Kidney (tissue), 22 donors: ENCODE measurements at places on chromosomes 1 and 21.

- H3K4me3 ChIP-seq, result no peak overlapping the region
- no peaks in the 10 kb centered on the region for H3K36me3 ChIP-seq
- H3K4me1 ChIP-seq, result no peaks in the 10 kb centered on the region
- H3K27me3 ChIP-seq, result no peaks in the 10 kb centered on the region
Measured at GRCh38 chr1:44161546-44161945, 20.1 kb upstream of the KLF18 start.

DNA sequence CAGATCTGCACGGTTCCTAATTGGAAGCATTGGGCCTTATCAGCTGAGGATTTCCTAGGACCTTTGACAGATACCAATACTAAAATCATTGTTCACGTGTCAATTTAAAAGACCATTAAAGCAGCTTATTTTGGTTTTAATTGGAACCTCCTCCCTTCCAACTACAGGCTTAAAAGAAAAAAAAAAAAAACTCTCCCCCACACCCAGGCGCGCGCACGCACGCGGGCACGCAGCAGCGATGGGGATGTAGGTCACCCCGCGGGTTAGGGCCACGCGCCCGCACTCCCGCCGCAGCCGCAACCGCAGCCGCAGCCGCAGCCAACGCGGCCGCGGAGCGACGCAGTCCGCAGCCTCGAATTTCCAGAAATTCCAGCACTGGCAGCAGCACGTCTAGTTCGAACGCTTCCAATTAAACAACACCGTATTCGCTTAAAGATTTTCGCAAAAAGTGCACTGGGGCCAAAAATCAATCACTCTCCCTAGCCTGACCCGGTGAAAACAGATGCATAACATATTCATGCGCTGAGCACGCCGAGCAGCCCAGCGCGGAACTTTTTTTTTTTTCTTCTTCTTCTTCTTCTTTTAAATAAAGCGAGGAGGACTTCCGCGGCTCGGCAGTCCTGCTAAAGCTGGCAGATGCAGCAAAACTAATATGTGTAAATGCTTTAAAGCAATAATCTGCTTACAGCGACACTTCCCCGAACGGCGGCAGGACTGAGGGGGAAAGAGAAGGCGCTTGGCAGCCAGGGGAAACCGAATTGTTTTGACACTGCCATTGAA is 13.3 kb upstream of the BARHL2 start:
- H3K27me3 ChIP-seq, result peaks cover 75% of the 10 kb centered on the region
- no peak overlapping the region for H3K27ac ChIP-seq
- no peak overlapping the region for H3K4me3 ChIP-seq
- H3K4me1 ChIP-seq, result peaks cover 7% of the 10 kb centered on the region
- DNase-seq, result no peak
- H3K36me3 ChIP-seq, result no peaks in the 10 kb centered on the region

DNA sequence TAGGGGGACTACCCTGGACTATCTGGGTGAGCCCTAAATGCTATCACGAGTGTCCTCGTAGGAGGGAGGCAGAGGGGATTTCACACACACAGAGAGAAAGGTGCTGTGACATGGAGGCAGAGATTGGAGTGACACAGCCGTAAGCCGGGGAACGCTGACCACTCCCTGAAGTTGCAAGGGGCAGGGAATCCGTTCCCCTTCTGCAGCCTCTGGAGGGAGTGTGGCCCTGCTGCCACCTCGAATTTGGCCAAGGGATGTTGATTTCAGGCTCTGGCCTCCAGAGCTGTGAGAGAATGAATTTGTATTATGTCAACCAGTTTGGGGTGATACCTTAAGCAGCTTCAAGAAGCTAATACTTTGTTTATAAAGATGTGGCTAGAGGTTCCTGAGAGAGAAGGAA is 137.7 kb downstream of the ACTL8 start:
- no peaks in the 10 kb centered on the region for H3K36me3 ChIP-seq
- peak overlapping the region; percentile 14 for H3K27ac ChIP-seq
- no peaks in the 10 kb centered on the region for H3K27me3 ChIP-seq
- peaks cover 5% of the 10 kb centered on the region for H3K4me1 ChIP-seq
- no peak overlapping the region for H3K4me3 ChIP-seq

GRCh38 chr1:206829282-206829681 is 36.1 kb upstream of the IL20 start:
- no peaks in the 10 kb centered on the region for H3K36me3 ChIP-seq
- DNase-seq, result no peak
- H3K27ac ChIP-seq, result no peak overlapping the region
- H3K4me3 ChIP-seq, result no peak overlapping the region

GRCh38 chr1:173048621-173049321 is 2.0 kb downstream of the TNFSF18 start:
- H3K27me3 ChIP-seq, result no peaks in the 10 kb centered on the region
- no peak overlapping the region for H3K4me3 ChIP-seq
- no peaks in the 10 kb centered on the region for H3K4me1 ChIP-seq
